ENCODE measurements at places on chromosomes 13 and 19.

DNA sequence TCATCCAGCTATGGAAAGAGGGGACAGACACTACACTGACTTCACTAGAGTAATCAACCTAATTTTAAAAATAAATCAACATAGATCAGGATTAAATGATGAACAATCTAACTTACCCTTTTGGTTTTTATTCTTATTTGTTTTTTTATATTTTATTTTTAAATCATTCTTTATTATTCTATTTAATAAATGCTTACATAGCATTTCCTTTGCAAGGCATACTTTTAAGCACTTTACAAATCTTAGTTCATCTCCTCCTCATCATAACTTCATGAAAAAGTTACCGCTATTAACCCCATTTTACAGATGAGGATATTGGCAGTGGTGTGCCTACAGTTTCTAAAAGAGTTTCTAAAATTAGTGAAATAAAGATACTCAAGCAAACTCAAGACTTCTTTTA, 380.6 kb downstream of the TBC1D4 start:
- DNase-seq, result no peak

- DNase-seq, result no peak
Measured at GRCh38 chr13:30746791-30747190, 11.4 kb downstream of the ALOX5AP start.

GRCh38 chr19:51317376-51317775, 5.9 kb downstream of the IGLON5 start:
- DNase-seq, result no peak

GRCh38 chr19:56690670-56691069, 19.1 kb upstream of the ZNF835 start:
- no peak for DNase-seq

DNA sequence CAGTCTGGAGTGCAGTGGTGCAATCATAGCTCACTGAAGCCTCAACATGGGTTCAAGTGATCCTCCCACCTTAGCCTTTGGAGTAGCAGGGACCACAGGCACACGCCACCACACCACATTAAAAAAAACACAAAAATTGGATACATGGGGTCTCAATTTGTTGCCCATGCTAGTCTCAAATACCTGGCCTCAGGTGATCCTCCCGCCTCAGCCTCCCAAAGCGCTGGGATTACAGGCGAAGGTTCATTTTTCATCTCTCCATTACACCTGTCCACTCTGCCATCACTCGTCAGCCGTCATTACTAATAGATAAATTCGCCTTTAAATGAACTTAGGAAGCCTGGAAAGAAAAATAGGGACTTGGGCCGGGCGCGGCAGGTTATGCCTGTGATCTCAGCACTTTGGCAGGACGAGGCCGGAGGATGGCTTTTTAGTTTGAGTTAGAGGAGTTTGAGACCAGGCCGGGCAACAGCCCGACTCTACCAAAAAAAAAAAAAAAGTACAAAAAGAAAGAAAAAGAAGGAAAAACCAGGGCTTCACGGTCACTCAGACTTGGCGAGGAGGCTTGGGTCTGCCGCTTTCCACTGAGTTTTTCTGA, 685 bp upstream of the SUPT5H start:
- DNase-seq, result no peak

GRCh38 chr13:32969516-32969941, 46.7 kb upstream of the KL start:
- DNase-seq, result no peak

DNA sequence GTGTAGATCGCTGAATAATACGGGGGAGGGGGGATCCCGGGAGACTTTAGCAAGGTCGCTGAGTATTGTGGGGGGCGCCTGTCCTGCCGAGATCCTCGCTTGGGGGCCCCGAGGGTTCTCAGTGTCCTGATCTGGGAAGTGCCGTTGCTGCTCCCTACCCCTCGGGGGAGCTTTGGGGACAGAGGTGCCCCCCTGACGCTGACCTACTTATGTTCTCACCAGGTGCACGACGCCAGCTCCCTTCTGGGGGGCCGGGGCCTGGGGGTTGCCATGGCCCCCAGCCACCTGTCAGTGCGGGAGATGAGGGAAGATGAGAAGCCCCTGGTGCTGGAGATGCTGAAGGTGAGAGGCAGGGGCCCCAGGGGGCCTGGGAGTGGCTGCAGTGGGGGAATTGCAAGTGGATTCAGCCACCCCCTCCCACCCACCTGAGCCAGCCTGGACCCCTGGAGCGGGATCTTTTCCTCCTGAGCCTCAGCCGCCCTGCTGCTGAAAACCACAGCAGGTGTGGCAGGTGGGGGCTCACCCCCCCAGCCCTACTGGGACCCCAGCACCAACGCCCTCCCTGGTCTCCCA, 537 bp downstream of the NAT14 start:
- DNase-seq, result no peak

GRCh38 chr19:33143897-33144405, 12.0 kb downstream of the WDR88 start:
- DNase-seq, result peak; percentile 47

- no peak for DNase-seq
Measured at GRCh38 chr19:38679839-38680238, 32.4 kb downstream of the ACTN4 start.

DNA sequence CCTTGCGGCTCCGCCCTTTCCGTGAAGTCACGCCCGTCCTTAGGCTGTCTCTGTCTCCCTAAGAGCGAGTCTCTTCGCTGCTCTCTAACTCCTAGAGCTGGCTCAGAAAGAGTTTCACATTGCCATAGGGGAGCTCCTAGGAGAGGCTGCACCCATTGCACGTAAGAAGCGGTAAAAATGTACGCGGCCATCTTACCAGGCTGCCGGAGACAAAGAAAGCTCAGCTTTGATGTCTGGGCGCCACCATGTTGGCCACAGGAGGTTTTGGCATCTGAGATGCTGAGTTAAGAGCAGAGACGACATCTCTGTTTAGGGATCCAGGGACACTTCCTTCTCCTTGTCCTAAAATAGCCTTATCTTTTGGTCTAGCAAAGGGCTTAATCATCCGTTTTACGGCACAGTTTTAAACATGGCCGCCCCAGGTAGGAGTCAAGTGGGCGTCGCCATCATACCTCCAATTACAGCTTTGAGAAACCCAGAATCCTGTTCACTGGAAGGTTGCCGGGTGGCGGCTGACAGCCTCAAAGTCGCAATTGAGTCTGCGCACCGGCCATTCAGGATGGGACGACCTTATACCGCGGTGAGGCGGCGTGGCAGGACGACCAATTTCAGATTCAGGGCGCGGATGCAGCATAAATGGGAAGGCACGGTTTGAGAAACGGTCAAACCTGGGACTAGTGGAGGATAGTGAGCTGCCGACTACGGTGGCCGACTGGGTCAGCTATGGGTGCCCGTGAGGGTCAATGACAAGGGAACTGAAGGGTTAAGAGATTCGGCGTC, at the start of gene ZNF793:
ZNF793 (plus strand) TSS at position 553 of the 780 bp plus-strand sequence. CDS start 16,501 bp downstream, outside the sequence.
- peak; percentile 71 for DNase-seq

- no peak for DNase-seq
Measured at GRCh38 chr19:45066921-45067661, 9.2 kb downstream of the ZNF296 start.
